Fibroblast of skin of back (primary cell): ENCODE measurements at places on chromosomes 7 and 10.

- DNase-seq = no peak
Observed at GRCh38 chr10:74035303-74035702, 37.4 kb downstream of the VCL start.

GRCh38 chr7:153406486-153406872, 645.7 kb upstream of the DPP6 start:
- DNase-seq = no peak

DNA sequence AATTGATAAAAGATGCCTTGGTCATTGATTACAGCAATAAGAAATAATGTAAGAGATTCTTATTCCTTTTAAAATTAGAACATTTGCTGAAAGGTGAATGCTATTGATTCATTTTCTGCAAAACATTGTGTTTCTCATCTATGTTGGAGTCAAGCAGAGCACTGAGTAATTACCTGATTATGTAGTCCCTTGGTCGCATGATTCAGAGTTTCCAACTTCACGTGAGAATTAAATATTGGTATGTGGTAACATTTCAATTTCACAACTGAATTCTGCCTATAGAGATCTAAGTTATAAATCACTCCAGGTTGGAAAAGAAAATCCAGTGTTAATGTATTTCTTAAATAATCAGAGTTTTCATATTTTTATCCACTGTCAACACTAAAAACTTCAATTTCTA, 701.4 kb downstream of the PHTF2 start:
- DNase-seq = peak; percentile 30

DNA sequence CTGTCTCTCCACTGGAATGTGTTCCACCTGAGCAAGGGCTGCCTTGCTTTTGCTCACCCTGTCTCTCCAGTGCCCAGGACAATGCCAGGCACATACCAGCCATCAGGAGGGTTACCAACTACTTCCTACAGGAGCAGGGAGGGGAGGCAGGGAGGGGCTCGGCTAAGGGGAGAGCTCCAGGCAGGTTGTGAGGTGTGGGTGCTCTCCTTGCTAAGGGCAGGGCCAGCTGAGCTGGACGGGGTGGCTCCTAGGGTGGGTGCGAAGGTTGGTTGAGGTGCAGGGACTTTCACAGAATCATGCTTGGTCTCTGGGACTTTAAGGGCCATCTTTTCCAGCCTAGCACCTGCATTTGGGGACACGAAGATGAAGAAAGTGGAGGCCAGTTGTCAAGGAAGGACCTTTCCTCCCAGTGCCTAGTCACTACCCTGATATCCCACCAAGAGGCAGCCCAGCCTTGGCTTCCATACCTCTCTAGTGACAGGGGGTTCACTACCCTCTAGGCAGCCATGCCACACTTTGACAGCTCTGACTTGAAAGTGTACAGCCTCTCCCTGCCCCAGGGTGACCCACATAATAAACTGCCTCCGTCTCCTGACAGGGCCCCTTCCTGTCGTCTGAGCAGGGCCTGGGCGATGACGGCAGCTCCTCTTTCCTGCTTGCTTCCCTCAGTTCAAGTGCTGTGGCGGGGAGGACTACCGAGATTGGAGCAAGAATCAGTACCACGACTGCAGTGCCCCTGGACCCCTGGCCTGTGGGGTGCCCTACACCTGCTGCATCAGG, 46.5 kb downstream of the TSPAN15 start:
- no peak for DNase-seq

GRCh38 chr10:71727105-71727737, 7.6 kb upstream of the C10orf105 start:
- DNase-seq = no peak

GRCh38 chr7:85602196-85602595, 415.3 kb upstream of the SEMA3D start:
- no peak for DNase-seq

- DNase-seq = no peak
Observed at GRCh38 chr10:122057841-122058413, 69.0 kb downstream of the TACC2 start.

GRCh38 chr7:121744319-121744718, 128.6 kb upstream of the PTPRZ1 start:
- no peak for DNase-seq

- DNase-seq = no peak
Observed at GRCh38 chr7:157459966-157460365, 123.2 kb downstream of the DNAJB6 start.

DNA sequence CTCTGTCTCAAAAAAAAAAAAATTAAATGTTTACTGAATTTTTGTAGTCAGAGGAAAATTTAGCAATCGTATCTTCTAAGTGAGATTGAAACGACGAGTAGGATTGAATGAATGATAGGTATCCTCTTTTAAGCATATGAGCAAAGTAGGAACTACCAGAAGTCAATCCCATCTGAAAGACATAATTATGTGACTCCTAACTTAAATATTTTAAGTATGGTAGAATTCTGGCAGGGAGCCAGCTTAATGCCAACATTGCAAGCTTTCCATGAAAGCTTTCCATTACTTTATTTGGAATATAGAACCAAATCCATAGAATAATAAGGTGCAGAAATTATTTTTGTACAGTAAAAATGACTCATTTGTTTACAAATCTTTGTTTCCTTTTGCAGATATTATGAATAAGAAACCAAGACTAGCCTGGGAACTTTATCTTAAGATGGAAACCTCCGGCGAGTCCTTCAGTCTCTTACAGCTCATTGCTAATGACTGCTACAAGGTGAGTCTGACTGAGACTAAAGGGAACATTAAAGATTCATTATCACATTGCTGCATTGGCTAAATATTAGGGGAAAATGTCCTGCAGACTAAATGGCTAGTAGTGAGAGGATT, 50.2 kb upstream of the UBN2 start:
- peak; percentile 62 for DNase-seq

- peak; percentile 40 for DNase-seq
Observed at GRCh38 chr7:31488562-31489203, 25.2 kb upstream of the ITPRID1 start.

- DNase-seq = no peak
Observed at GRCh38 chr10:116371737-116372136, 47.5 kb downstream of the CCDC172 start.

DNA sequence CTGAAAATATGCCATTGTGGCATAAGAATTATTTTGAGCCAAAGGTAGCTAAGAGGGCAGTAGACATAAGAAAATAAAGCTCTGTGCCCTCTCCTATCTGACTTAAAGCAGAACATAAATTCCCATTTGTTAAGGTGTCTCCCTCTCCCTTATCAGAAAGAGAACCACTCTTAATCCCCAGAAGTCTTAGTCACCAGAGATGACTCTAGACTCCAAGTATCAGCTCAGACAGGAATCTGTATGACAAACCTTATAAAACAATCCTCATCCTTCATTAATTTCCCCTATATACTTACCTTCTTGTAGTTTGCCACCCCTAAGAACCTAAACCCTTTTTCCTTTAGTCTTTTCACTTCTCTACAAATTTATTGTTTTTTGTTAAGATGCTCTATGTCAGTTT, 21.8 kb upstream of the PIP4K2A start:
- peak; percentile 37 for DNase-seq

GRCh38 chr10:90745565-90745964, 112.3 kb downstream of the HTR7 start:
- no peak for DNase-seq

DNA sequence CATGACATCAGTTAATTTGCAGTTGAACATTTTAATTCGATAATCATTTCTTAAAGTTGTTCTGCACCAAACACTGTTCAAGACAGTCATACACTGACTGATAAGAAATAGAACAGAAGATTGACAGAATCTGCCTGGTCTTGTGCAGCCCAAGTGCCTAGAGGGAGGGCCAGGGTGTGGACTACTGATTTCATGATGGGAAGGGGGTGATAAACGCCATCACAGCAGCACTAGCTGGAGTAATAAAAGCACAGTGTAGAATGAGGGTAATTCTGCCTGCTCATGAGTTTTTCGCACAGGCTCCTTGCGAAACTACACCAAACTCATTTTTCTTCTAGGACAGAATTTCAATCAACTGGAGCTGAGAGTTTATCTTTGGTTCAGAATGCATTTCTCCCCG, 270.1 kb downstream of the ARL4A start:
- DNase-seq = no peak

DNA sequence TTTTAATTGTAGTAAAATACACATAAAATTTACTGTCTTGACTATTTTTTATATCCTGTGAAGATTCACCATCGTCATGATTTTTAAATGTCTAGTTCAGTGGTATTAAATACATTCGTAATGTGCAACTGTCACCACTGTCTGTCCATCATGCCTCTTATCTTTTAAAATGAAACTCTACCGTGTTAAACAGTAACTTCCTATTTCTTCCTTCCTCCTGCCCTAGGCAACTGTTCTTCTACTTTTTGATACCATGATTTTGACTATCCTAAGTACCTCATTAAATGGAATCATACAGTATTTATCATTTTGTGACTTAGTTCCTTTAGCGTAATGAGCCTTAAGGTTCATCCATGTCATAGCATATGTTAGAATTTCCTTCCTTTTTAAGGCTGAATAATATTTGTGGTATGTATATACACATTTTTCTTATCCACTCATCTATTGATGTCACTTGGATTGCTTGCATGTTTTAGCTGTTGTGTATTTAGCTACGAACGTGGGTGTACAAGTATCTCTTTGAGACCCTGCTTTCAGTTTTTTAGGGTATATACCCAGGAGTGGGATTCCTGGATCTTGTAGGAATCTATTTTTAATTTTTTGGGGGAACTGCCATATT, 13.5 kb downstream of the SLK start:
- DNase-seq = peak; percentile 20

- no peak for DNase-seq
Observed at GRCh38 chr7:27098578-27099451, 3.0 kb upstream of the HOXA1 start.

DNA sequence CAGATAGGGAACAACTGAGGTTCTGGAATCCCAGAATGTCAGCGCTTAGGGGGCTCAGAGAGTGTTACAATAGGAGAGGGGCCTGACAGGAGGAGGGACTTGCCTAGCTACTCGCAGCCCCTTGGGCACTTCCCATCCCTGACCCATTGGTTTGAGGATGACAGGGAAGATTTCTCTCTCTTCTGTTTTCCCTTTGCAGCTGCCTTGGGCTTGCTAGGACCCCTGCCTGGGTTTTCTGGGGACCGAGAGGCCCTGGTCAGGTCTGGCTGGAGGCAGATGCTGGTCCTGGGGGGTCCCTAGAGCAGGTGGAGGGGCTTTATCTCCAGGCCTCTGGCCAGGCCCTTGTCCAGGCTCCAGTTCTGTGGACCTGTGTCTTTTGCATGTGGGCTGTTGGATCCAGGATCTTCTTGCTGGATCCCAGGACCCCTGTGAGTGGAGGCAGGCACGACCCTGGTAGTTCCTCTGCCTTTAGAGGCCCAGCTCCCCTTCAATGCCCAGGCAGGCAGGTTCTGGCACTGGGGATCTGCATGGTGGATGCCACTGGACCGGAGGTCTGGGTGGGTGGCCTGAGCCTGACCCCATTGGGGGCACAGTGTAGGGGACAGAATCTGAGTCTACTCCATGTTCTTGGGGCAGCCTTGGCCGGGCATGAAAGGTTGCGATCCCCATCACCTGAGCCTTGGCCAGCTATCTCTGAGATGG, 26.9 kb downstream of the RAMP3 start:
- no peak for DNase-seq

DNA sequence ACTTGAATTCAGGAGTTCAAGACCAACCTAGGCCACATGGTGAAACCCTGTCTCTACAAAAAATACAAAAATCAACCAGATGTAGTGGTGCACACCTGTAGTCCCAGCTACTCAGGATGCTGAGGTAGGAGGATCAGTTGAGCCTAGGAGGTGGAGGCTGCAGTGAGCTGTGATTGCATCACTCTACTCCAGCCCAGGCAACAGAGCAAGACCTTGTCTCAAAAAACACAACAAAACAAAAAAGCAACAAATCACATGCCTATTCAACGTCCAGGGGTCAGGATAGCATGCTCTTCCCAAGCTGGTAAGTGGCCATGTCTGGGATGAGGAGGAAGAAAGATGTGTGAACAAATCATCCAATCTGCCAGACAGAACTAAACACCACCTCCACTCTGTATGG, 6.2 kb upstream of the RADIL start:
- no peak for DNase-seq

DNA sequence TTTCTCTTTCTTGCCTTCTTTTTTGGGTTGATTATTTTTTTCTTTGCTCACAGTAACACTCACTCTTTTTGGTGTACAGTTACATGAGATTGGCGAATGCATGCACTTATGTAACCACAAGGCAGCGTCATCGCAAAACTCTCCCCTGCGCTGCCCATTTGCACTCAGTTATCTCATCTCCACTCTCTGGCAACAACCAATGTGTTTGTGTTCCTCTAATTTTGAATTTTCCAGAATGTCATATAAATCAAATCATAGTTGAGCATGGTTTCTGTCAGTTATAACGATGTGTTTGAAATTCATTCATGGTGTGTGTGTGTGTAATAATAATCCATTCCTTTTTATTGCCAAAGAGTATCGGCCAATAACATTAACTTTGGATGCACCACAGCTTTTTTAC, 23.0 kb upstream of the IGFBP3 start:
- DNase-seq = no peak

DNA sequence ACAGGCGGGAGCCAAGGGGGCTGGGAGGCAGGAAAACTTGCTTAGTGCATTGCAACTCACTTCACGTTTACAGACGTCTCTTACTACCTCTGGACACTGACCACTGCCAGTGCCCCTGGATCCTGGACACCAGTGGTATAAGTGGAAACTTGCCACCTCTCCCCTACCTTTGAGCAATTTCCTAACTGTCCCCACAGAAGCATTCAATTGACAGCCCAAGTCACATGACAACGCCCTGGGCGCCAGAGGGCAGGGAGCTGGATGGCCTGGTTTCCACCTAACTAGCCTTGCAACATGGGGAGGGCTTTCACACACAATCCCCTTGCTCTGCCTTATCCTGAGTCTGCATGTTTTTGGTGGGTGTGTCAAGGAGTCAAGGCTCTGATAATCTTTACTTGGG, 113.8 kb downstream of the DYNC2I1 start:
- no peak for DNase-seq

DNA sequence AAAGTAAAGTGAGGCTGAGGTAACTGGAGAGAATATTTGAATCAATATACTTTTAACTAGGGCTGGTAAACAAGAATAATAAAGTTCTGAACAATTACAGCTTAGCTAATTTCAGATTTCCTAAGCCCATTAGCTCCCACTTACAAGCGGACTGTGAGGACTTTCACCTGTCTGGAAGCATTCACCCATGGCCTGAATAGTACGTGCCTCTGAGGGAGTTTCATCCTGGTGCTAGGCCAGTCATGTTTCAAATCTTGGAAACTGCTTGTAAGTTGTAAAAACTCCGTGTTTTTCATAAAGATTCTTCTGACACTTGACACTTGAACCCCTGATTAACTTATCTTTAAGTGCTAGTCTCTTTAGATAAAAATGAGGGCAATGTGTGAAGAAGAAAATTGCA, 975.2 kb upstream of the GHITM start:
- DNase-seq = no peak

DNA sequence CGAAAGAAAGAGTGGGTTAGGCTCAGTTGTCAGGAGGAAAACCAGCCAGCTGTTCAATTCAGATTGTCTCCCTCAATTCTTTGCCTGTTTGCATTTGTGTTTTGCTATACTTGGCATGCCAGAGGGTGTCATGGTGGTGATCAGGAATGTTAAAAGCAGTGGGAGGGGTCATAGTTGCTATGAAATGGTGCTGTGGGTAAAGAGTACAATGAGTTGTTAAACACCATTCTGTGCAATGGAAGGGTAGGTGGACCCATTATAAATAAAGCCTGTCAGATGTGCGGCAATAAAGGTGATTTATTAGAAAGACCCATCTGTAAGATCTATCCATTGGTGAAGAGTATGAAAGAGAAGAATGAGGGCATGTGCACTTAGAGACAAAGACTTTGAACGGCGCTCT, 82.2 kb downstream of the MRPL32 start:
- DNase-seq = no peak
